T-helper 9 cell (primary cell): ENCODE measurements at places on chromosomes 2 and 18.
A peak's percentile ranks its signal among the peaks of the same experiment; 100 is the strongest.

- DNase-seq = no peak
Measured at GRCh38 chr2:69588945-69589344, 54.6 kb downstream of the AAK1 start.

DNA sequence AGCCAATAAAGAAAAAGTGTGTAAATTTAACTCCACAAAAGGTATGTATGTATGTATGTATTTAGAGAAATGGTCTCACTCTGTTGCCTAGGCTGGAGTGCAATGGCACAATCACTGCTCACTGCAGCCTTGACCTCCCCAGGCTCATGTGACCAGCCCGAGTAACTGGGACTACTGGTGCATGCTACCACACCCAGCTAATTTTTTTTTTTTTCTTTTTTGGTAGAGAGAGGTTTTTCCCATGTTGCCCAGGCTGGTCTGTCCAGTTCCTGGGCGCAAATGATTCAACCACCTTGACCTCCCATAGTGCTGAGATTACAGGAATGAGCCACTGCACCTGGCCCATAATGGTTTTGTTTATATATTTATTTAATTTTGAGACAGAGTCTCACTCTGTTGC, 67.1 kb downstream of the CERKL start:
- DNase-seq = no peak

DNA sequence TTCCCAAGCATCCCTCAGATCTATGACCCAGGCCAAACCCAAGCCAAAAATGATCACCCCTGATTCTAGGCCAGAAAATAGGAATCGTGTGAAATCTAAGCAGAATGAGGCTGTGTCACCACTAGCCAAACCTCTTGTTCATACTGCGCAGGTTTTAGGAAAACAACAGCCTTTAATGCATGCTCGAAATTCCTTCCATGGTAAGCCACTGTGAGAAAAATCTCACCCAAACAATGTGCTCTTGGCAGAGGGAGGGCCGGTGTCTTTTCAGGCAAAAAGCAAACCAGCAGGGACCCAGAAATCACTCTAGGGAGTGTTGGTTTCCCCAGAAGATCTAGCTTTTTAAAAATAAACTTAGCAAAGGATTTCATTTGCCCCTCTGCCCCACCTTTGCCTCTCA, 71.2 kb upstream of the FOSL2 start:
- no peak for DNase-seq

GRCh38 chr18:60047556-60047955, 147.8 kb downstream of the PMAIP1 start:
- no peak for DNase-seq

GRCh38 chr18:54608028-54608642, 17.1 kb downstream of the DYNAP start:
- no peak for DNase-seq

GRCh38 chr2:53998834-53999233, 28.0 kb upstream of the PSME4 start:
- DNase-seq = no peak

DNA sequence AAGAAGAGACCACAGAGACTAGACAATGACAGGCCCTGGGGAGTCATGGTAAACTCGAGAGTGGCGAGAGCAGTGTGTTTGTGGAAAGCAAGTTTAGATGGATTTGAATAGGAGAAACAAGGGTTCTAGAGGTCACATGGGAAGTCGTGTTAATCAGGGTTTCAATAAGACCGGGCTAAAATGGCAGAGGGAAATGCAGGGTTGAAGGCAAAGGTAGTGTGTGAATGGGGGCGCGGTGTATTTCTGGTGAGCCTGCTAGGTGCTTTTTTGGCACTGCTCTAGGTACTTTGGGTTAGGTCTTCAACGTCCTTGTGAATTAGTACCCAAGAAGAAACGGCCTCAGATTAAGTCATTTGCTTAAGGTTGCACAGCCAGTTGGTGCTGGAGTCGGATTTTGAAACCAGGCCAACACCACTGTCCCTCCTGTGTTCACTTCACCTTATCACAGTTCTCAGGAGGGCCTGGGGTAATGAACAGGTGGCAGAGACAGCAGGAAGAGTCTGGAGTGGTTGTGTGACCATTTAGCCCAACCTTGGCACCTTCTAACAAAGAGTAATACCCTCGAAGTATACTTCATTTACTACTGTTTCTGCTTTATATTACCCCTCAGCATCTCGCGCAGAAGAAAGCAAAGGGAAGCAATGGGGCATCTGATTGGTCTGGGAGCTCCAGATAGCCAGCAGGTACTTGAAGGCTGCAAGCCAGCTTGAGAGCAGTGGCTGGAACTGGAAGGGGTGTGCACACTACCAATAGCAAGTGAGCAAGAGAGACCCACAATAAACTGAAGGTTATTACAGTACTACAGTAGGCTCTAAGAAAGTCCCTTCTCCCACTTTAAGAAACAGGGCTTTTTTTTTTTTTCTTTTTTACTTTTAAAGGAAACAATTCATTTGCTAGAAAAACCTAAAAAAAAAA, 33.4 kb upstream of the GAREM2 start:
- no peak for DNase-seq

GRCh38 chr18:45050712-45051601, 370.3 kb downstream of the SETBP1 start:
- no peak for DNase-seq

GRCh38 chr18:48864876-48865275, 85.9 kb downstream of the SMAD7 start:
- DNase-seq = no peak

GRCh38 chr2:24771061-24771460, 22.1 kb downstream of the PTRHD1 start:
- no peak for DNase-seq

DNA sequence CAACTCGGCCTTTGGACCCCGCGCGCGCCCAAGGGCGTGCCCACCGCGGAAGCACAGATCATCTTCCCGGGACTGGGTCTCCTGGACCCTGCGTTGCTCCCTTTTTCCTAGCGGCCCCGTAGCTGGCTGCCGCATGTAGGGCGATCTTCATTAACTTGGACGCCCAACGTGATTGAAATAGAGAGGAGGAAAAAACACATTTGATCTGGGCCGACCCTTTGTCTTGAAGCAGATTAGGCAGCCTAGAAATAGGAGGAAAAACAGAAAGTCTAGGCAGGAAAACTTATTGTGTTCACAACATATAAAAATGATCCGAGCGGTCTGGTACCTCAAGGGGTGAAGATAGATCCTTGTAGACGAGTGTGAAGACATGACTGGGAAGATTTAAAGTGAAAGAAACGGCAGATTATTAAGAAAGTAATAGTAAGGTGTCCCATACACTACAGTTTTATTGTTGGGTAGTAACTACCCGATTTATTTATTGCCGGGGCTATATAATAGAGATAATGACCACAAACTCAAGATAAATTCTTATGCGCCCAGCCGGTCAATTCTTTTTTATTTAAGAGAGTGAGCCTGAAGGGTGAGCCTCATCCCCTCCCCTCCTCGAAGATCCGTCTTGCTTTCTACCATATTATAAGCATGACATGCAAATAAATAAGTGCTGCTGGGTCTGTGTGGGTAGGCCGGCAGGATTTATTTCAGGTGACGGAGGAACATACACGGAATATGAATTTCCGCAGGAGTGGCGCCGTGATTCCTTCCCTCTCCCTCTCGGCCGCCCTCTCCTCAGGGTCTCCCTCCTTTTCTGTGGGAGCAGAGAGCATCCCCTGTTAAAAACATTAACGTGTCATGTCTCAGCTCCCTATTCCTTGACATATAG, 147.4 kb downstream of the MEIS1 start:
- DNase-seq = no peak

GRCh38 chr2:144707736-144708326, 187.9 kb upstream of the ZEB2 start:
- no peak for DNase-seq

DNA sequence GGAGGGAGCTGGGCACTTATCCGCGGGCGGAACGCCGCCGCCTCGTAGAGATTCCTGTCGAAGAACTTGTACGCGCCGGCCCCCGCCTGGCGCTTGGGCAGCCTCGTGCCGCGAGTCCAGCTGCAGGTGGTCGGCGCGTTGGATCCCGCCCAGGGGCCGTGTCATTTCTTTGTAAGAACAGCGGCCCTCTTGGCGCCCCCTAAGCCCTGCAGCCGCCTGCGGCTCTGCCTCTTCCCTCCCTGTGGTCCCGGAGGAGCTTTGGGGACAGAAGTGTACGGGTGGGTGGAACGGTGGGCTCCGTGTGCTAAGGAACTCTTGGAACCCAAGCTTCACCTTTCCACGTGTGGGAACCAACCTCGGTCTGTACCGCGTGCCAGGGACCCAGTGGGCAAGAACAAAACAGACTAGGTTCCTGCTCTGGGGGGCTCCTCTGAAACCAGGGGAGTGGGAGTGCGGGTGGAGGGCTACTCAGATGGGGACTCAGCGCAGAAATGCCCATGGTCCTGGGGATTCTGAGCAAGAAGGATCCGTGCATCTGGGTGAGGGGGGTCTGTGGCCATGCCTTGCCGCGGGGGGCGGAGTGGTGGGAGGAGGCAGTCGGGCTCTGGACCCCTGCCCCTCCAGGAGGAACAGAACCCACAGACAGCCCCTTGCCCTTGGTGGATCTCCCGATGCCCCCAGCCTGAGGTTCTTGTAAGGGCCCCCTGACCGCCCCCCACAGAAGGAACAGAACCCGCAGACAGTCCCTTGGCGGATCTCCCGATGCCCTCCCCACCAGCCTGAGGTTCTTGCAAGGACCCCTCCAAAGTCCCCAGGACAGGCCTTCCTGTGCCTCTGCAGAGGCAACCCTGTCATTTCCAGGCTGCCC, 1.5 kb downstream of the GPC1 start:
- DNase-seq = no peak

- no peak for DNase-seq
Measured at GRCh38 chr2:20641123-20641985, 9.5 kb downstream of the HS1BP3 start.

DNA sequence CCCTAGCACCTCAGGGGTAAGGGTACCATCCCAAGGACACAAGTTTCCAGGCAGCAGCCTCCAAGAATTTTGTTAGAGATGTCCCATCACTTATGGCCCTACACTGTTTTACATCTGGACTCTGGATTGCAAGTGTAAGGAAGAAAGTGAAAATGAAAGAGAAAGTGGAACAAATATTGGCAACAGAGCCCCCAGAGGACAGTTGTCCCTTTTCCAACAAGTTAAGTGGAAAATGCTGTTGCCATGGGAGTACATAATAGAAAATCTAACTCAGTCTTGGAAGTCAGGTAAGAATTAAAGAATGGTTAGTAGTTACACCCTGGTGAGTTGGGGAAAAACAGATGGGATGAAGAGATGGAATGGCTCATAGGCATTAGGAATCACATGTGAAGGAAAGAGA, 50.6 kb downstream of the TTC21B start:
- DNase-seq = no peak

DNA sequence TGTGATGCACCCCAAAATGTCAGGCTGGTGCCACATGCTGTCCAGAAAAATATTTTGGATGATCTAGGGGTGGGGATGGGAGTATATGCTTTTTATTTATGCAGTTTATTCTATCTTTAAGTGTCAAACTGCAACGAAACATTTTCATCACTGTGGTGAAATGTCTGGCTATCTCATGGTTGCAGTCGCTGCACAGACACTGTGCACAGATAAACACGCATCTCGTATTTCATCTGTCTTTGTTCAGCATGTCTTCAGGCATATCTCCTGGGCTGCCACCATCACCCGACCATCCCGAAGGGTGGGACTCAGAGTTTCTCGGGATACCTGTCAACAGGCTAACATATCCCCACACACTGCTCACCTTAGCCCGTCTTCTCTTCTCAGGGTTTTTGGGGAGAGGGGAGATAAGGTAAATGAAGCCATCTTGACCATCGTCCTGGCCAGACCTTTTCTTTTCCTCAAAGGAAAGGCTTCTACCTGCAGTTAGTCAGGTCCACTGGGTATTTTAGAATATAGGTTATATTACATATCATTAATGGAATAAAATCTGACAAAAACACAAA, 80.7 kb upstream of the NABP1 start:
- no peak for DNase-seq

DNA sequence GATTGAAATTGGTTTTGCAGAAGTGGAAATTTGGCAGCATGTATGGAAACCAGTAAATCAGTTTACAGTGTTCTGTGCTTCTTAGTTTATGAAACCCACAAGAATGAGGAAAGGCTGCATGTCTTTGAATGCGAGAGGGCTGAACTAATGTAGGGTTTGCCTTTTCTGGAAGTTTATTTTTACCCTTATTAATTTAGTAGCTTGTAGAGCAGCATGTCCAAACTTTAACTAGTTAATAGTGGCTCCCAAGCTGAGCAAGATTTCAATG, 50.4 kb downstream of the LDLRAD4 start:
- DNase-seq = no peak

DNA sequence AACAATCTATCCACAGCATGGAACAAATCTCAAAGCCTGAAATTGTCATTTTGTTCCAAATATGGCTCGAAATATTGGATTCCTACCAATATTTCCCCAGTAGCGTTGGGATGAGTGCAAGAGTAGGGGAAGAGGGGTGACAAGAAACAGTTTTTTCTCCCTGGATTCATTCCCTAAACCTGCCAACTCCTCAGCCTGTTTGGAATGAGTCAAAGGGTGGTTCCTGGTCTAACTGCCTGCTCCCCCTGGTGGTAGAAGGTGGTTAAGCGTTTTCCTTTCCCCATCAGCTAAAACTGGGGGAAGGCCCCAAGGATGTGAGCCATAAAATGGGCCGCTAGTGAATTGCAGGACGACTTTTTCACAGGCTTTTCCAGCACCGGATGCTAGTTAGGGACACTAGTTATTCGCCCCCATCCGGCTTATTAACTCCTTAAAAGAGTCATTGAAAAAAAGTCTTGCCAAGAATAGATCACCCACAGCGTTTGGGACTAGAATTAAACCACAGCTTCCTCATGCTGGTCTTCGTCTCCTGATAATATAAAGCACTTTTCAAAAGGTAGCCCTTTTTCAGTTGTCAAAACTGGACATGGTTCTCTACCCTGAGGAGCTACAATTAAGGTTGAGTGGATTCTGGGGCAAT, 72.5 kb downstream of the DHRS9 start:
- DNase-seq = peak; percentile 61

GRCh38 chr18:60935041-60935910, 398.0 kb upstream of the CDH20 start:
- DNase-seq = no peak

DNA sequence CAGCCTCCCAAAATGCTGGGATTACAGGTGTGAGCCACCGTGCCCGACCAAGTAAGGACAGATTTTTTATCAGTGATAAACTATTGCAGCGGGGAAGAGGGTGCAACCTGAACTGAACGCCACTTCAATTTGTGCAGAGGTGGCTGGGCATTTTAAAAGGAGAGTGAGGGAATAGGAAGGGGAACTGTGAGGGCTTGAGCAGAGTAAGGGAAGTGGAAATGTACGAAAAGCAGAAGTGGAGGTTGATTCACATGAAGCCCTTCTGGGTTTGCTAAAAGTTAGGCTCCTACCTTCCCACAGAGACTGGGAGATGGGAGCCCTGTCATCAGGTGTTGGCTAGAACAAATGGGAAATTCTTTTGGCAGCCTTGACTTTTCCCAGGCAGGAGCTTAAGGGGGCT, 6.1 kb downstream of the STK11IP start:
- no peak for DNase-seq

- DNase-seq = no peak
Measured at GRCh38 chr2:39466311-39466710, 29.2 kb upstream of the MAP4K3 start.

GRCh38 chr2:109689182-109689930, 75.2 kb downstream of the SOWAHC start:
- DNase-seq = no peak

GRCh38 chr2:160522951-160523710, 29.5 kb upstream of the RBMS1 start:
- no peak for DNase-seq

- DNase-seq = no peak
Measured at GRCh38 chr18:74360852-74361655, 45.4 kb downstream of the C18orf63 start.
